ENCODE measurements at places on chromosomes 1 and 21.

- peak; percentile 3 for DNase-seq
Observed at GRCh38 chr1:78553859-78554258, 63.1 kb downstream of the PTGFR start.

DNA sequence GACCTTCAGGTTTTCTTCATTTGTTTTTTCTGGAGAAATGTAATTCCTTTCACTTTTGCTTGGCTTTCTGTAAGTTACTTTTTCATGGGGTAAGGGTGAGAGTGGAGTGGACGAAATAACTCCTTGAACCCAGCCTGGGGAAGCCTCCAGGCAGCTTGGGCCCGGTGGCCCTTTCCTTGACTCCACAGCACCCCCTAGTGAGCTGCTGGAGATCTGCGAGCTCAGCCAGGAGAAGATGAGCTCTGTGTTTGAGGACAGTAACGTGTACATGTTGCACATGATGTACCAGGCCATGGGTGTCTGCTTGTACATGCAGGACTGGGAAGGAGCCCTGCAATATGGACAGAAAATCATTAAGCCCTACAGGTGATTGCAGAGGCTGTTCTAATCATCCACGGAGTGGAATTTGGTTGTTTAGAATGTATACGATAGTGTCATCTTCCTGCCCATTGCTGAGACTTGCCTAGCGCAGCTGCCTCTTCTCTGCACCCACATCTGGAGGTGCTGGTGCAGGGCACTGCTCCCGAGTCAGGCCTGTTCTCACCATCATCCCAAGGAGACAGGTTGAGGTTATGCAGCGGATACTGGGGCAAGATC, 51.0 kb downstream of the SMYD2 start:
- peak; percentile 65 for DNase-seq

GRCh38 chr1:20787840-20788795, 1.0 kb upstream of the HP1BP3 start:
- DNase-seq = no peak

GRCh38 chr1:162756523-162756922, 34.0 kb upstream of the HSD17B7 start:
- no peak for DNase-seq

DNA sequence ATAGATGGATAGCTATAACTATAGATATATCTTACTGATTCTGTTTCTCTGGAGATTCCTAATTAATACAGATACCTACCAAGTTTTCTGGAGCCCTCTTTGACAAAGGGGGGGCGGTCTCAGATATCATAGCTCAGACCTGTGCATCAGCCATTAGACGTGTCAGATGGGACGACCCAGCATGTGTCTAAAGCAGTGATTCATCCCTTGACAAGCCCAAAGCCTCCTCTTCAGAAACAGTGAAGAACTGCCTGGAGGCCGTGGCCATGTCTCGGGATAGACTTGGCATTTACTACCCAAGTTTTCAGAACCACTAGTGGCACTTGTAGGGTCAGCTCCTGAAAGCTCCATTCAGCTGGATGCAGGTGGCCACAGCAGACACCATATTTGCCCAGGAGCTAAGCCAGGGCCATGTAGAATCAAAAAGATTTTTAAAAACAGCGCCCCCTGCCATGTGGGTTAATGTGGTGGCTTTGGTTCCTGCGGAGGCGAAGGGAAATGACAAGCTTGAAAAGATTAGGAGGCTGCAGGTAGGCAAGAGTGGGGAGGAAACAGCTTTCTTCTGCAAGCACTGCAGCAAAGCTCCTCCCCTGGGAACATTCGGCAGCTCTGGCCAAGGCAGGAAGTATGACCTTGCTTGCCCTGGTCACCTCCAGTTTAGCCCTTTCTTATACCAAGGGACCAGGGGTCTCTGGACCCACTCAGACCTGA, 82.2 kb downstream of the FBXO2 start:
- DNase-seq = peak; percentile 19

DNA sequence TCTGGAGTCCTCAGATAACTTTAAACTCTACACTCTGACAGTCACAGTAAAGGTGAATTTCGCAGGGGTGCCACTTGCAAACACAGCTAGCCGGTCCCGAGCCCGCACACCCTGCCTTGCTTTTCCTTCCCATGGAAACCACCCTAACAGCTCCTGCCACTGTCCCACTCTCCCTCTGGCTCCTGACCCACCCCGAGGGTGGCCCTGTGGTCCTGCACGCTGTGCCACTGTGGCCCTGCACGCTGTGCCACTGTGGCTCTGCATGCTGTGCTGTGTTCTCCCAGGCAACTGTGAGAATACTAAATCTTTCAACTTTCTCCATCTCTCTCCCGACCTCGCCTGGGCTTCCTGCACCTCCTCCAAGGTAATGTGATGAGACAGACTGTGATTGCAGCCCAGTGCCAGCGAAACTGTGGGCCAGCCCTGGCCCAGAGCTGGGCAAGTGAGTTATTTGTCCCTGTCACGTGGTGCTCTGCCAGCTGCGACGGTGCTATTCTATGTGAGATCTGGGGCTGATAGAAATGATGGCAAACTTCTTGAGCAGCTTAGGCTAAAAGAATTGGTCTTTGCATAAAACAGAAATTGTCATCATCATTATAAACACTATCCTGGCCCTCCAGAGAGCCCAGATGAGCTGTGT, 63.4 kb upstream of the TARBP1 start:
- DNase-seq = no peak
